AG10803 (cell line): ENCODE measurements at places on chromosomes 6 and 20.

DNA sequence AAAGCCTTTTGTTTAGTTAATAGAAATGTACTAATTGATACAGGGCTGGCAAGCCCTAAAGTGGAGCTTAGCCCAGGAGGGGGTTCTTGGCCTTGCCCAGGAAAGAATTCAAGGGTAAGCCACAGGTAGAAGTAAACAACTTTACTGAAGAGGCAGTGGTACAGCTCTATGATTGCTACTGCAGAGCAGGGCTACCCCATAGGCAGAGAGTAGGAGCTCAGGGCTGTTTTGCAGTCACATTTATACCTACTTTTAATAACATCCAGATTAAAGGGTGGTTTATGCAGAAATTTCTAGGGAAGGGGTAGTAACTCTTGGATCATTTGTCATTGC lies 680.4 kb upstream of the GJE1 start:
- no peak for DNase-seq

DNA sequence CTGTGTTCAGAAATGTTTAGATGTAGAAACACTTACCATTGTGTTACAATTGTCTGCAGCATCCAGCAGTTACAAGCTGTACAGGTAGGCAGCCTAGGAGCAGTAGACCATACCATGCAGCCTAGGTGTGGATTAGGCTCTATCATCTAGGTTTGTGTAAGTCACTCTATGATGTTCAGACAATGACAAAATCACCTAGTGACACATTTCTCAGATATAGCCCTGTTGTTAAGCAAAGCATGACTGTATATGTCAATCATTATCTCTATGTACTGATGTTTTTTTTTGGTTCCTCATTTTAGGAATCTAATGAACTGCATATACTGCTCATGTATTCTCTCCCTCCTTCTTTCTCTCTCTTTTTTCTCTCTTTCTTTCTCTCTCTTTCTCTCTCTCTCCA lies 22.2 kb downstream of the CST8 start:
- no peak for DNase-seq

DNA sequence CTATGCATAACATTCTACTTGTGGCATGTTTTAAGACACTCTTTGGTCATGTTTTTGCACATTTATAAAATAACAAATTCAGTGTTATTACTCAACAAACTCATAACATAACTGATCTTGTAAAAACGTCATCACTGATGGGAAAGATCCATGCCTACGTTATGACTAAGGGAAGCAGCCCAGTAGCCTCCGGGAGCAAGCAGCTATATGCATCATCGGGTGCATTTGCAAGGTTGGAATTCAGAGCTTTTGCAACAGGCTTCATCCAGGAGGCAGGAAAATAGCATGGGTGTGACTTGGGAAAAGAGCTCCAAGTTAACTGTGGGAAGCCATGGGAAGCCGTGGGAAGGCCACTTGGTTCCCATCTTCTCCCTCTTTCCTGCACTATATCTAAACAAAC lies 271.6 kb upstream of the SGK1 start:
- peak; percentile 99 for DNase-seq

DNA sequence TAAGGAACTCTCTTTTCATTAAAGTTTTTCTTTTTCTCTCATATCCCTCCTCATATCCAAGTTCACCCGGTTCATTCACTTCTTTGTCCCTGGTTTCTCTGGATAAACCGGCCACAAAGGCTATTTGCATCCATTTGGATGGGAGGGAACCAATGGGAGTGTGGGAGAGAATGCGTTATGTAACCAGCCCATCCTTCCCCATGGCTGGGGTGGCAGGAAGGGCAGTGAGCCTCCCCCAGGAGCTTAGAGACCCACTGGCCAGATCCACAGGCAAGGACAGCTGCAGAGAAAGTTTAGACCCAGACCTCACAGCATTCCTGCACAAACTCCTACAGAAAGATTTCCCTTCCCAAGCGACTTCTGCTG lies 10.7 kb downstream of the CASS4 start:
- DNase-seq = no peak

GRCh38 chr20:20521736-20522135 lies 153.8 kb downstream of the INSM1 start:
- no peak for DNase-seq

DNA sequence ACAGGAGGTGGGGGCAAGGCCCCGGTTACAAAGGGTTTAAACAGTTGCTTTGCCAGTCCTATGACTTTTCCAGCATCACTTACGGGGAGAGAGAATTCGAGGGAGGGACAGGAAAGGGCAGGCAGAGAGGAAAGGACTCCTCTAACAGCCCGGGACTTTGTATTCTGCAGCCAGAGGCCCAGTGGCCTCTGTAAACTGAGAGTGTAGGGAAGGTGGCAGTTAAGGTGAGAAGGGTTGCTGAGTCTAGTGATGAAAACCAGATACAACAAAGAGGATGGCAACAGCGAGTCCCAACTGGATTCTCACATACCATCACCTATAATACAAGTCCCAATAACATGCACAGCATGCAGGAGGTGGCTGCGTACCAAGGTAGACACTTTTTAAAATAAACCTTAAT lies 13.5 kb downstream of the PLAGL2 start:
- no peak for DNase-seq

- DNase-seq = no peak
Observed at GRCh38 chr20:2599288-2600006, 53.0 kb upstream of the NOP56 start.

- DNase-seq = no peak
Observed at GRCh38 chr6:107712237-107712664, 111.9 kb downstream of the SCML4 start.

GRCh38 chr6:159490298-159490937 lies 202.6 kb downstream of the SOD2 start:
- DNase-seq = peak; percentile 5

- DNase-seq = no peak
Observed at GRCh38 chr20:3405696-3406358, 1.6 kb downstream of the DNAAF9 start.

DNA sequence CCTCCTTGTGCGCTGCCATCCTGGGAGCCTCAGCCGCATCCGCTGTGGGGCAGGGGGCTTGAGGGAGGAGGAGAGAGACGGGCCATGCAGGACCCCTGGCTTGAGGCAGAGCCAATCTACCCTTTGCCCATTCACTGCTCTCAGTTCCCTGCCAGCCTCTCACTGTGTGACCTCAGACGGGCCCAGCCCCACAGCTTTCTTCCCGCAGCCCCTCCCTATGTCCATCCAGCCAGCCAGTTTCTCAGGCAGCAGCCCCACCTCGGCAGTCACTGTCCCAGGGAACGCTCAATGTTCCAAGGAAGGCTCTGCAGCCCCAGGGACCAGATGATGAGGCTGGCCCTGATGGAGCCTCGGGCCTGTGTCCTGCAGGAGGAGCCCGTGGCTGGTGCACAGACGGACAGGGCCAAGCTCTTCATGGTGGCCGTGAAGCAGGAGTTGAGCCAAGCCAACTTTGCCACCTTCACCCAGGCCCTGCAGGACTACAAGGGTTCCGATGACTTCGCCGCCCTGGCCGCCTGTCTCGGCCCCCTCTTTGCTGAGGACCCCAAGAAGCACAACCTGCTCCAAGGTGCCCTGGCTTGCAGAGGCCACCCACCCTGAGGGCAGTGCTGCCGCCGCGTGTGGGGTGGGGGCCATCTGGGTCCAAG lies 3.9 kb upstream of the TNFRSF6B start:
- peak; percentile 44 for DNase-seq

- DNase-seq = no peak
Observed at GRCh38 chr6:88884361-88884760, 79.1 kb downstream of the RNGTT start.

- DNase-seq = peak; percentile 17
Observed at GRCh38 chr6:36546308-36546919, 865 bp downstream of the STK38 start.

DNA sequence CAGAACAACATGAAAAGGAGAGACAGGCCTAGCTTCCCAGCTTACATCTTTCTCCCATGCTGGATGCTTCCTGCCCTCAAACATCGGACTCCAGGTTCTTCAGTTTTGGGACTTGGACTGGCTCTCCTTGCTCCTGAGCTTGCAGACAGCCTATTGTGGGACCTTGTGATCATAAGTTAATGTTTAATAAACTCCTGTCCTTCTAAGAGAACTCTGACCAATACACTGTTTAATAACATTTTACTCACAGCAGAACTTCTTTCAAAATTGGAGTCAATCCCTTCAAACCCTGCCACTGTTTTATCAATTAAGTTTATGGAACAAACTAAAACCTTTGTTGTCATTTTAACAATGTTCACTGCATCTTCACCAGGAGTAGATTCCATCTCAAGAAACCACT lies 111.4 kb downstream of the PREP start:
- no peak for DNase-seq

- DNase-seq = no peak
Observed at GRCh38 chr6:154996016-154996590, 988 bp downstream of the TIAM2 start.

DNA sequence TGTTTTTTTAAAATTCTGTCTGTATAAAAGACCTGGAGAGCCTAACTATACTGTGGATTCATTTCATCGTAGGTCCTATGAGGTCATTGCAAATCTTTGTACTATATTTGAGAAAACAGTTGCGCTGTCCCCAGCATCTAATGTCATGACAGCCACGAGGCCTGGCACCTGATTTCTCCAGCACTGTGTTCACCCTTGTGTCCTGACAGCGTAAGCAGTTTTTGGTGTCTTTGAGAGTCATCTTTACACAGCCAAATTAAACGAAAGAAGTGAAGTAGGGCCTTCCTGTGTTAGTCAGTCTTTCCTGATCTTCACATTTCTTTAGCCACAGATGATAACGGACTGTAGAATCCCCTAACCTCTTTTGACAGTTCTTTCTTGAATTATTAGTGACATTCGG lies 70.6 kb upstream of the PHACTR2 start:
- DNase-seq = no peak

- no peak for DNase-seq
Observed at GRCh38 chr6:82129797-82130196, 117.7 kb downstream of the IBTK start.

DNA sequence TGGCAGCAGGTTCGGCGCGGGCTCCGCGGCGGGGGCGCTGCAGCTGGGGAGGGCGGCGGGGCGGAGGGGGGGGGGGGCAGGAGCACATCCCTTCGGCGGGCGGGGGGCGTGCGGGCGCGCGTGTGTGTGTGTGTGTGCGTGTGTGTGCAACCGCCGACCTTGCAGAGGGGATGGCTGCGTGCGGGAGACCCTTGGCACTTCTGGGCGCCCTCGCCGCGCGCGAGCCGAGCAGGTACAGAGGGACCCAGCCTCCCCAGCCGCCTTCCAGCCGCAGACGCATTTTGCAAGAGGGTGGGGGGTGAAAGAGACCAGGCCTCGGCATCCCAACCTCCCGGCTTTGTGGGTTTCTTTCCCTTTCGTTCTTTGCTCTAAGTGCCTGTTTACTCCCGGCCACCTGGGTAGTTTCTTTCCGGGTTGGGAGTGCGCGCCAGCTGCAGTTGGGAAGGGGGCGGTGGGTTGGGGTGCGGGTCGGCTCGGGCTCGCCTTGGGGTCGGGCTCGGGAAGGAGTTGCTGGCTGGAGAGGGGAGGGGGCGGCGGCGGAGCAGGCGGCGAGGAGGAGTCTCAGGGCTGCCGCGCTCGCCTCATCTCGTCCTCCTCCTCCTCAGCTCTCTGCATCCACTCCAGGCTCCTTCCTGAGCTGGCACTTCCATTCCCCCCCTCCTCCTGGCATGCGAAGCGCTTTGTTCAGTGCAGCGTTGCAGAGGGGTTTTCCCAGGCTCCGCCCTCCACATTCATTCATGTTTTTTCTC lies 620 bp downstream of the HIVEP1 start:
- peak; percentile 81 for DNase-seq

GRCh38 chr20:35910254-35910653 lies 44.0 kb downstream of the SCAND1 start:
- no peak for DNase-seq

DNA sequence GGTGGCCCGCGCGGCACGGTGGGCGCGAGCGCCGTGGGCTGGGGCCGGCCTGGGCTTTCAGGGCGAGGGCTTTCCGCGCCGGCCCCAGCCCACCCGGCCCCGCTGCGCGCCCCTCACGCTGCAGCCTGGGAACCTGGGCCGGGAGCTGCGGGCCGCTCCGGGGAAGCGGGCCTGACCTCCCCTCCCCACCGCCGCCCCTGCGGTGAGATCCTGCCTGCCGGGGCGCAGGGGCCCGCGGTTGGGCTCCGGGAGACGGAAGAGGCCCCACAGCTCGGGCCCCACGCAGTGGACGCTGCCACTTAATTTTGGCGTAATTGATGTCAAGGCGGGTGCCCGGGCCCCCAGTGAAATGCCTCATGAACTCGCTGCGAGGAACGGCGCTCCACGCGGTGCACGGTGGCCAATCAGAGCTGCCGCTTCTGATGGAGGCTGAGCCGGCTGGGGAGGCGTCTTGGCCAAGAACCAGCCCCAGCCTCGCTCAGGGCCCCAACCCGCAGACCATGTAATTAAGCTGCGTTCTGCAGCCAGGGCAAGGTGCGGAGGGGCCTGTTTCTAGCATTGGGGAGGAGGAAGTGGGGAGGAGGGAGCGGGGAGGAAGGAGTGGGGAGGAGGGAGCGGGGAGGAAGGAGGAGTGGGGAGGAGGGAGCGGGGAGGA lies 96.1 kb upstream of the BHLHE23 start:
- peak; percentile 42 for DNase-seq

- no peak for DNase-seq
Observed at GRCh38 chr20:58918621-58919020, 62.4 kb upstream of the NELFCD start.

DNA sequence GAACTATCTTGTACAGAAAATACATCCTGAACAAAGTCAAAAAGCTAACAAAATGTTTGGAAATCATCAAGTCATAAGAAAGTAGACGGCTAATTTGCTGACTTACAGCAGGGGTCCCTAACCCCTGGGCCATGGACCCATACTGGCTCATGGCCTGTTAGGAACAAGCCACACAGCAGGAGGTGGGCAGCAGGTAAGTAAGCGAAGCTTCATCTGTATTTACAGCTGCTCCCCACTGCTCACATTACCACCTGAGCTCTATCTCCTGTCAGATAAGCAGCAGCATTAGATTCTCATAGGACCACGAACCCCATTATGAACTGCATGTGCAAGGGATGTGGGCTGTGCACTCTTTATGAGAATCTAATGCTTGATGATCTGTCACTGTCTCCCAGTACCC lies 115.5 kb downstream of the CDK19 start:
- no peak for DNase-seq

- DNase-seq = no peak
Observed at GRCh38 chr20:49906101-49906604, 9.2 kb downstream of the SPATA2 start.

- DNase-seq = peak; percentile 80
Observed at GRCh38 chr6:148438632-148439031, 96.0 kb downstream of the SASH1 start.

GRCh38 chr6:14910692-14911547 lies 334.9 kb upstream of the JARID2 start:
- DNase-seq = peak; percentile 52

GRCh38 chr20:46630306-46630705 lies 21.0 kb downstream of the SLC13A3 start:
- DNase-seq = no peak

GRCh38 chr6:170093658-170094596 lies 197.0 kb downstream of the DLL1 start:
- no peak for DNase-seq

- no peak for DNase-seq
Observed at GRCh38 chr20:51387125-51387875, 155.2 kb downstream of the NFATC2 start.

- DNase-seq = no peak
Observed at GRCh38 chr6:35969646-35970045, 48.7 kb upstream of the SRPK1 start.
